ENCODE measurements at places on chromosomes 5 and 9. TPM values are rescaled to one million over a fixed set of nuclear protein-coding genes. Genes with fewer than 3 reads are reported as not detected.

CTXN3 gene
- not detected for total RNA-seq

SLC36A2 gene
- not detected for total RNA-seq

ZNF354C gene
- total RNA-seq, result 6.3 TPM

GNA14 gene
- not detected for total RNA-seq

PIP5K1B gene
- not detected for total RNA-seq

GRAMD2B gene
- total RNA-seq, result 78.2 TPM

PCDHGC5 gene
- 1.4 TPM for total RNA-seq

LCN9 gene
- total RNA-seq, result not detected

GRXCR2 gene
- not detected for total RNA-seq

C9orf153 gene
- 0.40 TPM for total RNA-seq

TMC1 gene
- not detected for total RNA-seq

PDZD2 gene
- total RNA-seq, result 2.3 TPM

HAVCR2 gene
- total RNA-seq, result 0.21 TPM

DCAF12 gene
- total RNA-seq, result 33.9 TPM

OR4F3 gene
- not detected for total RNA-seq

PTGDS gene
- total RNA-seq, result 123 TPM

CEL gene
- total RNA-seq, result 1.3 TPM

PCDHB7 gene
- 1.2 TPM for total RNA-seq

SLC4A9 gene
- not detected for total RNA-seq

F2RL1 gene
- 2.0 TPM for total RNA-seq

ANKRD33B gene
- 0.83 TPM for total RNA-seq

ZBTB26 gene
- 9.0 TPM for total RNA-seq

NUTM2G gene
- not detected for total RNA-seq

PCDHA5 gene
- total RNA-seq, result 1.0 TPM

CCDC183 gene
- total RNA-seq, result 0.89 TPM

AIF1L gene
- 31.1 TPM for total RNA-seq

TESK1 gene
- 44.4 TPM for total RNA-seq

TNC gene
- 75.1 TPM for total RNA-seq

PHF24 gene
- total RNA-seq, result not detected

BAAT gene
- 0.13 TPM for total RNA-seq

IL5 gene
- total RNA-seq, result not detected

CARTPT gene
- not detected for total RNA-seq

GLDC gene
- 0.78 TPM for total RNA-seq

NOXA1 gene
- 1.0 TPM for total RNA-seq

HTR4 gene
- total RNA-seq, result not detected

ROPN1L gene
- total RNA-seq, result not detected

SLC6A7 gene
- total RNA-seq, result not detected

DAB2IP gene
- total RNA-seq, result 47.9 TPM

DBH gene
- not detected for total RNA-seq

C9orf85 gene
- 10.8 TPM for total RNA-seq

MARCHF11 gene
- total RNA-seq, result not detected

GABRA1 gene
- total RNA-seq, result not detected

ORM2 gene
- not detected for total RNA-seq

FGD3 gene
- not detected for total RNA-seq

ZNF474 gene
- total RNA-seq, result not detected

WHRN gene
- 11.0 TPM for total RNA-seq

BASP1 gene
- 212 TPM for total RNA-seq

C1QTNF2 gene
- total RNA-seq, result 0.16 TPM

C9orf50 gene
- total RNA-seq, result not detected

MATR3 gene
- 216 TPM for total RNA-seq

NOTCH1 gene
- 44.9 TPM for total RNA-seq

SOHLH1 gene
- total RNA-seq, result not detected

PRDM9 gene
- total RNA-seq, result not detected

DDX4 gene
- not detected for total RNA-seq

Measured in osteocyte (in vitro differentiated cells).